Karpas-422 (cell line): ENCODE measurements at places on chromosomes 7 and 10.

DNA sequence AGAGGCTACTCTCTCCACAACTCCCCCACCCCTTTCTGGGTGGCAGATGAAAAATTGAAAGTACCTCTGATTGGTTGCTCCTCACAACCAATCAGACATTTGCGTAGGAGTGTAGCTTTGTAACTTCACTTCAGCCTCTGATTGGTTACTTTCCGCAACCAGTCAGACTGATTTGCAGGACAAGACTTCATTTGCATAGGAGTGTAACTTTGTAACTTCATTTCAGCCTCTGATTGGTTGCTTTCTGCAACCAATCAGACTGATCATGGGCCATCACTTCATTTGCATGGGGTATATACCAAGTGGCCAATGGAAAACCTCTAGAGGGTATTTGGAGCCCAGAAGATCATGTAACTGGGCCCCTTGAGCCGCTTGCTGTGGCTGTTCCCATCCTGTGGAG lies 25.6 kb downstream of the CDNF start:
- no peak overlapping the region for H3K27ac ChIP-seq
- no peaks in the 10 kb centered on the region for H3K36me3 ChIP-seq
- H3K4me3 ChIP-seq, result no peak overlapping the region
- H3K27me3 ChIP-seq, result no peaks in the 10 kb centered on the region

GRCh38 chr7:157116762-157117161 lies 22.0 kb upstream of the UBE3C start:
- H3K27ac ChIP-seq, result no peak overlapping the region
- H3K4me3 ChIP-seq, result no peak overlapping the region
- no peaks in the 10 kb centered on the region for H3K27me3 ChIP-seq
- H3K4me1 ChIP-seq, result no peaks in the 10 kb centered on the region
- DNase-seq, result no peak

GRCh38 chr10:61608255-61609033 lies 54.3 kb upstream of the CABCOCO1 start:
- no peaks in the 10 kb centered on the region for H3K36me3 ChIP-seq
- H3K4me3 ChIP-seq, result no peak overlapping the region
- H3K27me3 ChIP-seq, result no peaks in the 10 kb centered on the region

DNA sequence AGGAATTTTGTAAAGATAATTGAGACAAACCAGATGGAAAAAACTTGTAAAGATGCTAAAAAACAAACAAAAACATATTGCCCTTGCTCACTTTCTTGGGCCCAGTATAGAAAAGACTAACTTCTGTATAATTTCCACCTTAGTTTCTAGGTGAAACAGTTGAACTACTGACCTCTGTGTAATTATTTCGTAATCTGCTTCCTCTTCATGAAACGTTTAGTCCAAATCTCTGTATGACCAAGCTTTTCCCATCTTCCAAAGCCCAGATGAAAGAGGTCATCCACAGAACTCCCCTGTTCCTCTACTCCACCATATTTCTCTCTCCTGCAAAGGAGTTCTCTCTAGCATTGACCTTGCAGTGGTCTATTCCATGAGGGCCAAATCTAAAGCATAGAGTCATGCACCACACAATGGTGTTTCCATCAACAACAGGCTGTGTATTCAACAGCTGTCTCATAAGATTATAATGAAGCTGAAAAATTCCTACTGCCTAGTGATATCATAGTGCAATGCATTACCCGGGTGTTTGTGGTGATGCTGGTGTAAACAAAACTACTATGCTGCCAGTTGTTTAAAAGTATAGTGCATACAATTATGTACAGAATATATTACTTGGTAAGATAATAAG lies 647.6 kb downstream of the TNS3 start:
- H3K27ac ChIP-seq, result no peak overlapping the region
- H3K27me3 ChIP-seq, result no peaks in the 10 kb centered on the region
- H3K4me3 ChIP-seq, result no peak overlapping the region
- no peak for DNase-seq

- H3K27me3 ChIP-seq, result no peaks in the 10 kb centered on the region
- H3K4me3 ChIP-seq, result no peak overlapping the region
- no peaks in the 10 kb centered on the region for H3K4me1 ChIP-seq
- H3K27ac ChIP-seq, result no peak overlapping the region
- no peak for DNase-seq
Measured at GRCh38 chr7:114243646-114244045, 171.0 kb upstream of the FOXP2 start.

DNA sequence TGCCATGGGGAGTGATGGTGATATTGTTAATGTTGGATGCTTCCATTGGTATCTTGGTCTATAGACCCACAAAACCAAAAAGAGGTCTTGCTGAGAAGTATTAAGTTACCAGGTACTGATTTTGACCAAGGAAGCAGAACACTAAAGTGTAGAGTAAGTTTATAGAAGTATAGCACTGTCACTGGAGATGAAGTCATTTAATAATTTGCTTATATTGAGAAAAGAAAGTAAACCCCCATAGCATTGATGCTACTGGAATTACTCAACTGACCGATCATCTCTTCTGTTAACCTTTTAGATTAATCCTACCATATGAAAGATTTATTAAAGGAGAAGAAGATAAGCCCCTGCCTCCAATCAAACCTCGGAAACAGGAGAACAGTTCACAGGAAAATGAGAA lies 183.2 kb downstream of the RTKN2 start:
- DNase-seq, result no peak
- H3K27ac ChIP-seq, result peak overlapping the region; percentile 94; the same call in 1 of the 2 replicates
- peaks cover 56% of the 10 kb centered on the region for H3K4me1 ChIP-seq
- H3K36me3 ChIP-seq, result no peaks in the 10 kb centered on the region

- DNase-seq, result no peak
- no peak overlapping the region for H3K4me3 ChIP-seq
- H3K36me3 ChIP-seq, result peaks cover 11% of the 10 kb centered on the region
- H3K4me1 ChIP-seq, result peaks cover 82% of the 10 kb centered on the region
- H3K27me3 ChIP-seq, result no peaks in the 10 kb centered on the region
- peak overlapping the region; percentile 64 for H3K27ac ChIP-seq
Measured at GRCh38 chr7:47801423-47801822, 146.8 kb downstream of the PKD1L1 start.

DNA sequence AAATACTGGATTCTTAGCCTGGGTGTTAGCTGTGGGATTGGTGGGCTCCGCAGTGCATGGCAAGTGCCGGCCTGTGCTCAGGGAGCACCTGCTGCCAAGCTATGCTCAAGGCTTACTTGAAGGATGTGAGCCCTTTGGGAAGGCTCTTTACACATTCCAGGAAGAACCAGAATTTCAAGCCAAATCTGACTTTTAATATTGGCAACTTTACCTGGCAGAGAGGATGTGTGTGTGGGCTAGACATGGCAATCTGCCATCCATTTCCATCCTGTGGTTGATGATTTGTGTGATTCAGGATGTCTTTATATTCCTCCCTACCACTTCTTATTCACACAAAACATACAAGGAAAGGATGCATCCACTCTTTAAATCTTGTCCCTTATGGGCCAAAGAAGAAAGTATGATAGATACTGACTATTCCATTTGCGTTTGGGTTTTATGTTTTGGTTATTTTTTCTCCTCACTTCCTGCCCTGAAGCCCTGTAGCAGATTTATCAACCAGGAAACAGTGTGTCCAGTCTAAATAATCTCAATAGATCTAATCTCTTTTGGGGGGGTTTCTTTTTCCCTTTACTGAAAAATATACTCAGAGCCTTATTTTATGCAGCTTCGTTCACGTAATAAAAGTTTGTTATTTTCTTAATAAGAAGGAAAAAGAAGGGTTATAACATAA lies 247.1 kb downstream of the COBL start:
- no peak for DNase-seq
- peaks cover 8% of the 10 kb centered on the region for H3K4me1 ChIP-seq
- H3K36me3 ChIP-seq, result no peaks in the 10 kb centered on the region
- H3K27ac ChIP-seq, result no peak overlapping the region

DNA sequence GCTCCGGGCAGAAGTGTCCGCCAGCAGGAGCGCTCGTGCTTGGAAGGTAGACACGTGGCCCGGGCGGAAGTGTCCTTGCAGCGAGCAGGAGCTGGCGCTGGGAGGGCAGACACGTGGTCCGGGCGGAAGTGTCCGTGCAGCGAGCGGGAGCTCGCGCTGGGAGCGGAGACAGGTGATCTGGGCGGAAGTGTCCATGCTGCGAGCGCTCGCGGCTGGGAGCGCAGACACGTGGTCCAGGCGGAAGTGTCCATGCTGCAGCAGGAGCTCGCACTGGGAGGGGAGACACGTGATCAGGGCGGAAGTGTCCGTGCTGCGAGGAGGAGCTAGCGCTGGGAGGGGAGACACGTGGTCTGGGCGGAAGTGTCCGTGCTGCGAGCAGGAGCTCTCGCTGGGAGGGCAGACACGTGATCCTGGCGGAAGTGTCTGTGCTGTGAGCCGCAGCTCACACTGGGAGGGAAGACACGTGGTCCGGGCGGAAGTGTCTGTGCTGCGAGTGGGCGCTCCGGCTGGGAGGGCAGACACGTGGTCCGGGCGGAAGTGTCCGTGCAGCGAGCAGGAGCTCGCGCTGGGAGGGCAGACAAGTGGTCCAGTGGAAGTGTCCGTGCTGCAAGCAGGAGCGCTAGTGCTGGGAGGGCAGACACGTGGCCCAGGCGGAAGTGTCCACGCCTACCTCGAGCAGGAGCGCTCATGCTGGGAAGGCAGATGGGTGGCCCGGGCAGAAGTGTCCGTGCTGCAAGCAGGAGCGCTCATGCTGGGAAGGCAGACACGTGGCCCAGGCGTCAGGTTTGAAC lies 41.1 kb upstream of the PRKAR1B start:
- DNase-seq, result no peak
- H3K36me3 ChIP-seq, result no peaks in the 10 kb centered on the region
- H3K27me3 ChIP-seq, result no peaks in the 10 kb centered on the region
- no peaks in the 10 kb centered on the region for H3K4me1 ChIP-seq
- no peak overlapping the region for H3K27ac ChIP-seq
- no peak overlapping the region for H3K4me3 ChIP-seq

DNA sequence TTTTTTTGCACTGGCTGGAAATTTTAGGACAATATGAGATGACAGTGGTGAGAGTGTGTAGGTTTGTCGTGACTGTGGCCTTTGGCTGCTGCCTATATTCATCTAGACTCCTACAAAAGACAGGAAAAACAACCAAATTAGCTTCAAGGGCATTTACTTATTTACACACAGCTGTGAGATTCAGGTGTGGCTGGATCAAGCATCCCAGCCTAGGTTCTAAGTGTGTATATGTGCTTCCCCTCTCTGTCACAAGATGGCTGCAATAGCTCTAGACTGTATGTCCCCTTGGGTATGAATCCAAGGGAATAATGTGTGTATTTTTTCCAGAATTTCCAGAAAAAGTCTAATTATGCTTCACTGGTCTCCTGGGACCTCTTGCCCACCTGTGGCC lies 25.5 kb upstream of the INPP5A start:
- H3K4me3 ChIP-seq, result no peak overlapping the region
- no peak for DNase-seq
- no peaks in the 10 kb centered on the region for H3K27me3 ChIP-seq

GRCh38 chr7:27108390-27109127 lies 6.1 kb upstream of the HOXA2 start:
- H3K27ac ChIP-seq, result no peak overlapping the region
- H3K36me3 ChIP-seq, result no peaks in the 10 kb centered on the region; the same call in 1 of the 2 replicates
- H3K27me3 ChIP-seq, result no peaks in the 10 kb centered on the region

GRCh38 chr10:4677296-4678021 lies 148.5 kb upstream of the AKR1E2 start:
- no peak overlapping the region for H3K27ac ChIP-seq
- H3K4me3 ChIP-seq, result no peak overlapping the region
- 0 out of 2 replicates have a peak, but pooled peaks cover 3% of the 10 kb centered on the region for H3K27me3 ChIP-seq
- no peak for DNase-seq

DNA sequence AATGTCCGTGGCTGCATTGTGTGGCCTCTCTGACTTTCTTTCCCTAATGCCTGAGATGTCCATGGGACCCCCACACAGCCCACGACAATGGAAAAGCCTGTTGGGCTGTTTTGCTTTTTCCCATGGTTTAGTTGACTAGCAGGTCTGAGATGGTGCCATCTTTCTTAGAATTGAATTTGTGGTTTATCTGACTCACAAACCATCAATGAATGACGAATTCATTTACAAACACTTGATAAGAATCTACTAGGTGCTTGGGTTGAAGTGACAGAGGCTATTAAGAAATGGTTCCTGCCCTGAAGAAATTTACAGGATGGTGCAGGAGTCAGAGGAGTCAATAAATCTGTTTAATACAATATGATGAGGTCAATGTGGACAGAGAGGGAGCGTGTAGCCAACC lies 75.4 kb downstream of the OTUD1 start:
- no peaks in the 10 kb centered on the region for H3K27me3 ChIP-seq
- no peak for DNase-seq
- H3K4me1 ChIP-seq, result no peaks in the 10 kb centered on the region
- H3K36me3 ChIP-seq, result no peaks in the 10 kb centered on the region

- no peak overlapping the region for H3K4me3 ChIP-seq
- DNase-seq, result no peak
- no peaks in the 10 kb centered on the region for H3K27me3 ChIP-seq
- H3K4me1 ChIP-seq, result no peaks in the 10 kb centered on the region
- H3K27ac ChIP-seq, result no peak overlapping the region
Measured at GRCh38 chr7:110587294-110587693, 503.6 kb upstream of the LRRN3 start.

- H3K4me1 ChIP-seq, result peaks cover 9% of the 10 kb centered on the region
- H3K27ac ChIP-seq, result no peak overlapping the region
- H3K27me3 ChIP-seq, result no peaks in the 10 kb centered on the region
Measured at GRCh38 chr7:148434181-148434757, 156.3 kb upstream of the C7orf33 start.

DNA sequence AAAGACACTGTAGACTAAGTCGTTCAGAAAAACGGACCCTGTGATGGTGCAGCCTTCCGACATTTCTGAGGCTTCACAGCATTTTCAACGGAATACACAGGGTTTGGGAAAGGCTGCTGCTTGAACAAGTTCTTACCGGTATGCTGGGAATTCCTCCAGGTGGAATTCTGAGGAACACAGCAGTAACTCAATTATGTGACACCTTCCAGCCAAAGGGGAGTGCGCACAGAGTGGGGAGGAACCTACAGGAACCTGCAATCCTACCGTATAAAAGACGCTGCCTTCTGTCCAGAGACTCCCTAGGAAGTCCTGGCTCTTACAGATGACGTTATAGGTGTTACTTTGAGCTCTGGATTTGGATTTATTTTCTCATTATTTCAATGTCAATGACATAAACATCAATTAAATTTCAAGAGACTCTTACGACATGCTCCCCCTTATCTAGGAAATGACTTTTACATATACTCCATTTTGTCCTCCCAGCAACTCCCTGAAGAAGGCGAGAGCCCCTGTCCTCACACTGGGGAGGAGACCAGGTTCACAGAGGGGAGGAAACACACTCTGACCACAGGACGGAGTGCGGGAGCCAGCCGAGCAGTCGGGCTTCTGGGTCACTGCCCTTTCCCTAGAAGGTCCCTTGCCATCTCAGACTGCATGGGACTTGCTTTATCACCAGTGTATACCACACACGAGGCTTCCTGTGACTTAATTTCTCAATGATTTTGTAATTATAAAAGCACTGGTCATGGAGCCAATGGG lies 27.9 kb downstream of the VIPR2 start:
- no peak overlapping the region for H3K27ac ChIP-seq
- H3K27me3 ChIP-seq, result no peaks in the 10 kb centered on the region
- no peak for DNase-seq
- H3K36me3 ChIP-seq, result no peaks in the 10 kb centered on the region
- no peak overlapping the region for H3K4me3 ChIP-seq
